ENCODE measurements at places on chromosomes 1 and 21.
A peak's percentile ranks its signal among the peaks of the same experiment; 100 is the strongest.

- no peak for DNase-seq
Observed at GRCh38 chr1:5969168-5969567, 23.1 kb downstream of the NPHP4 start.

DNA sequence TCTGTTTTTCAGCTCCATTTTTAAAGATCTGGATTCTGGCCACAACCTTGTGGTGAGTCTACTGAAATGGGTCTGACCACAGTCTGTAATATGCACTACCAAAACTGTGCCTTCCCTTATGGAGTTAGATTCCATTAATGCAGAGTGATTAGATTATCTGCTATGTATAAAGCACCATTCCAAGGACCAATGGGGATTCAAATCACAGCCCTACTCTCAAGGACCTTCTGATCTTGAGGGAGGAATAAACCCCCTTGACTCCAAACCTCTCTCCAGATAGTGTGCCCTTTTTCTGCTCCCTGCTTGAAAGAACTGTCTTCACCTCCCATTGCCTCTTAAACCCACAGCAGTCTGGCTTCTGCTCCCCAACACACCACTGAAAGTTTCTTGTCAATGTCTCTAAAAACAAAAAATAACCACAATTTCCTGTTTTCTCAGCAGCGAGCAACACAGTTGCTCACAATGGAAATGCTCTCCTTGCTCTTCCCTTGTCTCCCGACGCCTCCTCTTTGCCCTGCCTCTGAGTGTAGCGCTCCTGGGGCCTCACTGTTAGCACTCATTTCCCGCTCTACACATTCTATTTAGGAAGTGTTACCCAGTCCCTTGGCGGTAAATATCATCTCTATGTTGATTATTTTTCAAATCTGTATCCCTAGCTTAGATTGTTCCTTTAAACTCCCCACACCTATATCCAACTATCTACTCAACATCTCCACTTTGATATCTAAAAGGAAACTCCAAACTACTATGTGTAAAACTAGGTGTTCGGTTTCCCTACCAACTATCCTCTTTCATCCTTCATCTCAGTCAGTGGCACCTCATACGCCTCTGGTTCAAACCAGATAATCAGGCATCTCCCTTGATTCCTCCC is 13.6 kb downstream of the PCNX2 start:
- DNase-seq = peak; percentile 22

- peak; percentile 2 for DNase-seq
Observed at GRCh38 chr1:36222481-36223380, 1.5 kb upstream of the THRAP3 start.

- DNase-seq = no peak
Observed at GRCh38 chr1:42739753-42740700, at the start of gene CLDN19. CLDN19 (minus strand) TSS chr1:42740236; CDS start chr1:42740063, 173 bp downstream.

DNA sequence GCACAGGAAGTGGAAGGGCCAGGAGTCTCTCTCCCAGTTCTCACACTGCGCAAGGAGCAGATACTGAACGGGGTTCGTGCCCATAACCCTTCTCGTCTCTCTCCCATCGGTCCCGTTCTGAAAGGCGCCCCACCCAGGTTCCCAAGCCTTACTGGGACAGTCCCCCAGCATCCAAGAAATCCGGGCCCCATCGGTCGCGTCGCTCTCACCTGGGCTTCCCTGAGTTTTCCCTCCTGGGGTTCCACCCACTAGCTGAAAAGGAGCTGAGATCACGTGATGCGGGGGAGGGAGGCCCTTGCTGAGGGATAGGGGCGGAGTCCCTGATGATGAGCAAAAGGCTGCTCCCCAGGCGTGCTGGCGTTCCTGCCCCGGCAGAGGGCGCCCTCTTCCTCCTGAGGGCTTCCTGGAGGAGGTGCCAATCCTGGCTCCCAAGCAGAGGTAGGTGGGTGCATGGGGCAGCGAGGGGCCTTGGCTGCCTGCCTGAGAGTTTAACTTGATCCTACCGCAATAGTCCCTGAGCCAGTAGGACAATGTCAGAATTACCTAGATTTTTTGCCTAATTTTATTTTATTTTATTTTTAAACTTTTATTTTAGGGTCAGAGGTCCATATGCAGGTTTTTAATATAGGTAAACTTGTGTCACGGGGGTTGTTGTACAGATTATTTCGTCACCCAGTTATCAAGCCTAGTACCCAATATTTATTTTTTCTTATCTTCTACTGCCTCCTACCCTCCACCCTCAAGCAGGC is at the start of gene SPOCD1:
Gene SPOCD1 (minus strand): TSS at position 271 of the 749 bp plus-strand sequence. CDS start 689 bp downstream, outside the sequence.
- DNase-seq = peak; percentile 86

All from activated naive CD4-positive, alpha-beta T cell treated with Interleukin-2 at 50 U/mL for 16 hours (primary cell).